ENCODE measurements at places on chromosomes 6 and 20.

GRCh38 chr20:35954907-35955251 lies 577 bp upstream of the SCAND1 start:
- peak; percentile 50 for DNase-seq

- DNase-seq, result peak; percentile 86
Measured at GRCh38 chr6:143060354-143060805, 309 bp upstream of the AIG1 start.

GRCh38 chr6:11890209-11890608 lies 111.6 kb upstream of the ADTRP start:
- DNase-seq, result no peak

DNA sequence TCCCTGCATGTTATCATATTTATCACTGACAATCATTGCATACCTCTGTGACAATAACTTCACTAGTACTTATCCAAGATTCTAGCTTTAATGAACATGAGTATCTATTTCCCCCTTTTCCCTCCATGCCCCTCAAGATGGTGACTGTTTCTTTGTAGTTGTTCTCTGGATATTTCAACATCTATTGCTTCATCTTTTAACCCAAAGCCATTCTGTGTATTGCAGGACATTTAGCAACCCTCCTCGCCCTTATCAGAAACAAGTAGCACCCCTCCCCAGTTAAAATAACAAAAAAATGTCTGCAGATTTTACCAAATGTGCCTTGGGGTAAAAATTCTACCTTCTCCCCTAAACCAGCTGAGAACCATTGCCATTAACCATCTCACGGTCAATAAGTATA lies 979.8 kb upstream of the MANEA start:
- DNase-seq, result no peak

- no peak for DNase-seq
Measured at GRCh38 chr6:144778773-144779492, 493.8 kb downstream of the UTRN start.

GRCh38 chr6:12392490-12392889 lies 102.3 kb downstream of the EDN1 start:
- no peak for DNase-seq

DNA sequence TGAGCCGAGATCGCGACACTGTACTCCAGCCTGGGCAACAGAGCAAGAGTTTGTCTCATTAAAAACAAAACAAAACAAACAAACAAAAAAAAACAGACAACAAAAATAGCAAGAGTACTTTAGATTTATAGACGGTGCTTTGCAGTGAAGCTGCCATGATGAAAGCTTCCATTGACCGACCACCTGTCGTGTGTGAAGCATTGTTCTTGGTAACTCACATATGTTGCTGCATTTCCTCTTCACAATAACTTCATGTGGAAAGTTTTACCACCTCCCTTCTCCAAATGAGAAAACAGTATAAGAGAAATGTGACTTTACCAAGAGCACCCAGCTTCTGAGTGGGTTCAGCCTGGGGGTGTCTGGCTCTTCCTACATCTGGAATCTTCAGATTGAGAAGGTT lies 56.4 kb upstream of the PTGIS start:
- no peak for DNase-seq

DNA sequence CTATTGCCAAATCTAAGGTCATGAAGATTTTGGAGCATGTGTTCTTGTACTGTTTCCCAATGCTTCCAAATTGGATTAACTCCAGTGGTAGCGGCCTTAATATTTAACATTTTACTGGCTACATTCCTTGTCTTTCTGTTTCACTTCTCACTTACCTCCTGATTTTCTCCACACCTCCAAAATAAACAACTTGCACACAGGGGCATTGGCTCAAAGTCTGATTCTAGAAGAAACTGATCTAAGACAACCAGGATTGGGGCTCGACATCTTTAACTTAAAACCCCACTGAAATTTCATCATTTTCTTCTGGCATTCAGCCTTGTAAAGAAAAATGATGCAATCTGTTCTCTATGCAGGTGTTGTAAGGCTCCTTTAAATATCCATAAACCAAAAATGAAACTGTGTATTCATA lies 557.9 kb upstream of the ID4 start:
- no peak for DNase-seq

- DNase-seq, result no peak
Measured at GRCh38 chr6:25833136-25833535, 1.3 kb upstream of the SLC17A1 start.

GRCh38 chr20:44336086-44336485 lies 757 bp upstream of the R3HDML start:
- DNase-seq, result no peak

GRCh38 chr6:45872827-45873365 lies 142.8 kb downstream of the CLIC5 start:
- DNase-seq, result no peak

- no peak for DNase-seq
Measured at GRCh38 chr20:61424628-61425420, 172.8 kb downstream of the CDH4 start.

- DNase-seq, result no peak
Measured at GRCh38 chr6:12973386-12973785, 256.8 kb downstream of the PHACTR1 start.

DNA sequence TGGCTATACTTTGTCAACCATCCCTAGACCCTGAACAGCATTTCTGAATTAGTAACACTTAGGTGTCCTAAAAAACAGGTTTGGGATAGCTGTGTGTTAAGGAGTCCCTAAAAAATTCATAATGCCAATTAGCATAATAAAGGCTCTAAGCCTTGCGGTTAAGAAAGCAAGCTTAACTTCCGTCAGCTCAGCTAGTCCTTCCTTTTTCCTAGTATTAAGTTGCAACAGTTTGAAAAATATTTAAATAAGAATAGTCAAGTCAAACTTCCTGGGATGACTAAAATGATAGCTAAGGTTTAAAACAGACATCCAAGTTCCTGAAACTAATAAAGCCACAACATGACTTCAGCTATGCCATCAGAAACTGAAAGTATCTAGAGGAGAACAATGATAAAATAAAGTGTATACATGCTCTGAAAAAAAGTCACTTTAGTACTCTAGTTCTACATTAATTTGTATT lies 3.5 kb downstream of the AKIRIN2 start:
- DNase-seq, result no peak

DNA sequence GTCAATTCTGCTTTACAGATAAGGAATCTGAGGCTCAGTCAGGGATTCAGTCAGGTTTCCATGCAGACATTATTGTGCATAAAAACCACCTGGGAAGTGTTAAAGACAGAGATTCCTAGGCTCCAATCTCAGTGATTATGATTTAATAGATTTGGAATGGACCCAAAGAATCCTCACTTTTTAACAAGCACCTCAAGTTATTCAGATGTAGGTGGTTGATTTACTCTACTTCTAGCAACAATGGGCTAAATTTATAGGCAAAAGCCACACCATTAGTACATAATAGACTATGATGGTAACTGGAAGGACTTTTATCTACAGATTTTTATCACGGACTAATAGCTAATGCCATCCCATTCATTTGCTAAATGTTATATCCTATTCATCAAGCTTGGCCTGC lies 9.0 kb downstream of the ENPP1 start:
- DNase-seq, result no peak

DNA sequence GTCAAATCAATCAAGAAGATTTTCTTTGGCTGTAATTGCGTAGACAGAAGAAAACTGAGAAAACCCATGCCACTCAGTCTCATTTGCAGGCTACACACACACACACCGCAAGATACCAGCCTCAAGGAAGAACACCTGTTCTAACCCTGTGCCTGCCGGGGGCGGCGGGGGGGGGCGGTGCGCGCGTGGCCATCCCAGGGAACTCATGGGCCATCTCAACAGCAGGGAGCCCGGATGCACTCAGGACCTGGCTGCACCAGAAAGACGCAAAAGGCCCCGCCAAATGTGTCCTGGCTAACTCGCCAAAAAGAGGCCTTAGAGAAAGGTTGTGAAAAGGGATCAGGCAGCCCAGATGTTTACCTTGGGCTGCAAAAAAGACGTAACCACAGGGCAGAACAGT lies 2.1 kb downstream of the B3GAT2 start:
- DNase-seq, result no peak

- no peak for DNase-seq
Measured at GRCh38 chr6:110367825-110368224, 9.7 kb upstream of the METTL24 start.

- no peak for DNase-seq
Measured at GRCh38 chr6:154520280-154520679, 9.8 kb upstream of the CNKSR3 start.

DNA sequence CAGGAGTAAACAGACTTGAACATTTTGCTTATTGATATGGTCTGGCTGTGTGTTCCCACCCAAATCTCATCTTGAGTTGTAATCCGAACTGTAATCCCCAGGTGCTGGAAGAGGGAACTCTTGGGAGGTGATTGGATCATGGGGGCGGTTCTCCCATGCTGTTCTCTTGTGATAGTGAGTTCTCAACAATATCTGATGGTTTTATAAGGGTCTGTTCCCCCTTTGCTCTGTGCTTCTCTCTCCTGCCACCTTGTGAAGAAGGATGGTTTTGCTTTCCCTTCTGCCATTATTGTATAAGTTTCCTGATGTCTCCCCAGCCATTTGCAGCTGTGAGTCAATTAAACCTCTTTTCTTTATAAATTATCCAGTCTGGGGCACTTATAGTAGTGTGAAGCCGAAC lies 40.0 kb downstream of the MYLIP start:
- no peak for DNase-seq

DNA sequence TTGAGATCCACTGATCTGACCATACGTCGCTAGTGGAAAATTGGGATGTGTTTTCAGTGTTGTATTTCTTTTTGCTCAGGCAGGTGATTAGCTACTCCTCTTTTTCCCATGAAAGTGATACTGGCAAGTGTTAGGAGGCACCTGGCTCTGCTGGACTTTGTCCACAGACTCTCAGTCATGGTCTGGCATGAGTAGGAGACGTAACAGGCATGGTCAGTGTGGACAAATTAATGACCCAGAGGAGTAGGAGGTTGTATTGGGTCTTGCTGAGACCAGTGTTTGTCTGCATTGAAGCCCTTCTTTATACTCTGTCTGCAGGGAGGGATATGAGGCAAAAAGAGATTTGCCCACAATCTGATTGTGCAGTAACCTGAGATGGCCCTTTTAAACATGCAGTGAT lies 178.7 kb downstream of the DTNBP1 start:
- no peak for DNase-seq

- no peak for DNase-seq
Measured at GRCh38 chr6:109793021-109793420, 101.9 kb downstream of the FIG4 start.

DNA sequence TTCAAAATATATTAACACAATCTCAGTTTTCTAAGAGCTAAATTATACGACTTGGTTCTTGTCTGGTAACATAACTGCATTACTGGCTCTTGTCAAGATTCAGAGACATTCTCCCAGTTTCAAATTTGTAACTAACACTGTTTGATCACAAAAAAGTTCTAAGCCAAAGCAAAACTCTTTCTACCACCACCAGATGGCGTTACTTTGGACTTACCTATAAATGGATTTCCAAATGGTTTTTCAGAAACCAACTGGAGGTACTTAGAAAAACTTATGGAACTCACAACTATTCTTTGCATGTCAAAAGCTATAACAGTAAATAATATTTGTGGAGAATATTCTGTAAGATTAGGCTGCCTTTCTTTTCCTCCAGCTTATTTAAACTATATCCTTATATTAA lies 34.2 kb upstream of the GFRAL start:
- DNase-seq, result no peak

GRCh38 chr20:9490631-9491030 lies 23.8 kb upstream of the LAMP5 start:
- DNase-seq, result no peak

- no peak for DNase-seq
Measured at GRCh38 chr6:22653980-22654610, 84.7 kb downstream of the HDGFL1 start.

GRCh38 chr6:41509580-41509979 lies 36.6 kb upstream of the FOXP4 start:
- DNase-seq, result no peak

DNA sequence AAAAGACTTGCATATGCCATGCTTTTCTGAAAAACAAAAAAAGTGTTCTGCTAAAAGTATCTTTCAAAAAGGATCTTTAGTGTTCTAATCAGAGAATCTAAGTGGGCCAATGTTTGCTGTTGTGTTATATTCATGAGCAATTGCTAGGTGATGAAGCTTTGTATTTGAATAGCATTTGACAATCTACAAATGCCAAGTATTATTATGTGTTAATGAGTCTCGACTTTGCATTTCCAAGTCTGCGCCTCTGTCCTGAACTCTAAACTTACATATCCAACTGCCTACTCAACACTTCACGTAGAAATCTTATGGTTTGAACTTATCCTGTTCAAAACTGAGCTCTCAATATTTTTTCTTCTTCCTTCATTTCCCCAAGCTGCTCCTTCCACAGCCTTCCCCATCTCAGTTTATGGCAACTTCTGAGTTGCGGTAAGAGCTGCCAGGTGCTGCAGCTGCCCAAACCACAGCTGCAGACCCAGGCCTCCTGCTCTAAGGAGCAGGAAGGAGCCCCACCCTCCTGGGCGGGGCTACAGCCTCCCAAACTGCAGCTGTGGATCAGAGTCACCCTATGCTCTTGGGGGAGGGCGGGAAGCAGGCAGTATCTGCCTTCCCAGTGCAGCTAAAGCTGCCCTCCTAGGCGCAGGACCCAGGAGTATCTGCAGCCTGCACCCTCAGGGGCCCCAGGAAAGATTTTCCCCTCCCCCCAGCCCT lies 16.7 kb upstream of the MAK start:
- no peak for DNase-seq

DNA sequence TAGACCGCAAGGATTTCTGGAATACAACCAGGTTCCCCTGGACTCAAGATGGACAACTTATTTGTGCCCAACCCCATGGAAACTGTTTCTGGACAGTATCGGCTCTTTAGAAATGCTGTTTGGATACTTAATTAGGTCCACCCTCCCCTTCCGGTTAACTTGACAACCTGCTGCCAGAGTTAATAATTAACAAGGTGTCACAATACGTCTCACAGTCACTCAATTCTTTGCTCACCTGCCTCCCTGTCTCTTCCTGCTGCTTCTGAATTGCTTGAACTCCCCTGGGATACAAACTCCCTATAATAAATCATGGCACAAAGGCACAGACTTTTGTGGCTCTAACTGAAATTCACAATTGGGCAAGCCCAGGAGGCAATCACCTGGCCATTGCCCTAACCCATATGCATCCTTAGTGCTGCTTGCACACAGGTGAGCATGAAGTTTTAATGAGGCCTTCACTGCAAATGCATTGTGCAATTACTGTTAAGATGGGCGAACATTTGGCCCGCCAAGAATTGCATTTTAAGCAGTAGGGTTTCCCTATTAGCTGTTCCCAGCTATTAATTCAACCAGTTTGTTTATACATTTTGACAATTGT lies 504.4 kb upstream of the NOX3 start:
- DNase-seq, result no peak

- no peak for DNase-seq
Measured at GRCh38 chr6:48701572-48701971, 590.6 kb upstream of the PTCHD4 start.

DNA sequence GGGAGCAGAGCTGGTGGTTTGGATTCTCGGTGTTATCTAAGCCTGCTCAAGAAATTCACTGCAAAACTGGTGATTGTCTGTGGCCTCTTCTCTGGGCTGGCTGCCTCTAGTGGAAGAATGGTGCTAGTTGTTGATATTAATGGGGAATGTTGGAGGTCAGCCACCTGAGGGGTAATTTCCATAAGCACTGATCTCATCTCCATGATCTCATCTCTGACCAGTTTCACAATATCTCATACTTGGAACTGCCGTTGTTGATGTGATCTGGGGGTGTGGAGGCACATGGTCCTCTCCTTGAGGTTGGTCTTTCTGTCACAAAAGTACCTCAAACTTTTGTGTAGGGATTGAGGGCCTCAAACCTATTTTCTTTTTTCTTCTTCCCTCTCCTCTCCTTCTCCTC lies 102.6 kb downstream of the CD109 start:
- no peak for DNase-seq

GRCh38 chr6:133312006-133312405 lies 70.8 kb downstream of the EYA4 start:
- DNase-seq, result no peak

- no peak for DNase-seq
Measured at GRCh38 chr6:17985934-17986655, 1.3 kb downstream of the KIF13A start.

Measured in CD4-positive, alpha-beta T cell treated with Interleukin-1 beta for 1 hour (primary cell).